ENCODE measurements at places on chromosomes 4 and X. TPM values are rescaled to one million over a fixed set of nuclear protein-coding genes. Genes with fewer than 3 reads are reported as not detected.
A peak's percentile ranks its signal among the peaks of the same experiment; 100 is the strongest.

Gene OPHN1
- total RNA-seq: 0.21 TPM

GRCh38 chr4:56937262-56937661 is 29.6 kb downstream of the REST start:
- DNase-seq: no peak

DNA sequence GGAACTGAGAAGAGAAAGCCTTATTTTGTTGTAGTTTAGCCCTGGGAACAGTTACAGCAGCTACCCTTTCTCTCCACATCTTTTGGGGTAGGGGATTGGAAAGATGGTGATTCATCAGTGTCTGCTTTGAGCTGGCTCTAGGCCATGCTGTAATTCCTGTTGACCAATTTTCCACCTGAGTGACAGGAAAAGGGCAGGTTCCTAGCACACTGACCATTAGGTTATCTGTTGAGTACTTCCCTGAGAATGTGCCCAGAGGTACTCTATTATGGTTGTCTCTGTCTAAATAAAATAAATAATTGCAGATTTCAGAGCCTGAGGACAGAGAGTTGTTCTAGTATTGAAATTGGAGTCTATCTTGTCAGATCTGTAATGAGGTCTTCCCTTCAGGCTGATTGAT is 109.0 kb downstream of the ENOX2 start:
- DNase-seq: no peak

- DNase-seq: no peak
These were observed 75.8 kb downstream of the MAGEB10 start for GRCh38 chrX:27883468-27884092.

DNA sequence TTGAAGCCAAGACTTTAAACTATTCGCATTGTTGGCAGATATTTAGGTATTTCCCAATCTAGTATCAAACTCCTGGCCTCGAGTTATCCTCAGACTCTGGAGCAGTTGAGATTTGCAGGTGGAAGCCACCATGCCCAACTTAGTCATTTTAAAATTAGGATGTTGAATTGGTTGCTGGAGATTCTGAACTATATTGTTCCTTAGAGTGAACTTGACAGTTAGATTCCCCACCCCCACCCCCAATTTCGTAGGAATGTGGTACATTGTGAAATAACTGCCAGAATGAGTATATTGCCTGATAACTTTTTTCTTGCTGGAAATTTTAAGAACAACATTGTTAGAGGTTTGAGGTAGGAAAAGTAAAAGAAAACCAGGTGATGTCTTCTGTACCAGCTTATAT is 2.3 kb downstream of the NOCT start:
- DNase-seq: no peak

Gene SLC7A11
- total RNA-seq: 3.4 TPM

DNA sequence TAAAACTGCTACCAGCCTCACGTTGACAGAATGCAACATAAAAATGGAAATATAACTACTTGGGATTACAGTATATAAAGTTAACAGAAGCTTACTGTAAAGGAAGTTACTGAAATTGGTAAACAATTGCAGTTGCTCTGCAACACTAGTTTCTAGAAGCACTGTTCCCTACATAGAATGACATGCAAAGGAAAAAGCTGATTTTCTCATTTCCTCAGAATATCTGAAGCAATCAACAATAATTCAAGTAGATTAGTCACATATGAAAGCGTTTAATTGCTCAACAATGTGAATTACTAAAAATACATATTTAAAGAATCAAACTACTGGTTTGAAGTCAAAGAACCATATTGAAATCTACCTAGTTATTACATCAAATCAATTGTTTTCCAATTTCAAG is 31.8 kb downstream of the PDGFC start:
- DNase-seq: no peak

DNA sequence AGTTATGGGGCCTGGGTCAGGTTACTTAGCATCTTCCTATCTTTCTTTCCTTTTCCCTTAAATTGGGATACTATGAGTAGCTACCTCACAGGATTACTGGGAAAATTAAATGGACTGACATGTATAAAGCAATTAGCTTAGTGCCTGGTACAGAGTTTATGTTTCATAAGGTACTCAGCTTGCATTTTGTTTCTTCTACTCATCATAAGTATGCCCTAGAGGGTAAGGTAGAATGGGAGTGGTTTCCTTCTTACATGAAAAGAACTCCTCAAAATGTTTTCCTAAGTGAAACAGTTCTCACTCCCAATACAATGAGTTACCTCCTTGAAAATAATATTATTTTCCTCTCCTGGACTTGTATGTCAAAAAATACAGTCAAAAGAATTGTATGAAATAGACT is 75.7 kb downstream of the NPFFR2 start:
- DNase-seq: no peak

Gene DMRTC1
- total RNA-seq: not detected

GRCh38 chrX:108022491-108023089 is 22.3 kb upstream of the VSIG1 start:
- DNase-seq: peak; percentile 59

DNA sequence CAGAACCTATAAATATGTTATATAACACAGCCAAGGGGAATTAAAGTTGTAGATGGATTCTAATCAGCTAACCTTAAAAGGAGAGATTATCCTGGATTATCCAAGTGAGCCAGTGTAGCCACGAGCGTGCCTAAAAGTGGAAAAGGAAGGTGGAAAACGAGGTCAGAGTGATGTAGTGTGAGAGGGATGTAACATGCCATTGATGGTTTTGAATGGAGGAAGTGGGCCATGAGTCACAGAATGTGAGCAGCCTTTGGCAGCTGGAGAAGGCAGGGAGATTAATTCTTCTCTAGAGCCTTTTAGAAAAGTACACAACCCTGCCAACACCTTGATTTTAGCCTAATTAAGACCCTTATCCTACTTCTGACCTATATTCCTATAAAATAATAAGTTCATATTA is 149.1 kb downstream of the SLC39A8 start:
- DNase-seq: no peak

Gene MAP3K15
- total RNA-seq: 0.69 TPM

- DNase-seq: no peak
These were observed 6.9 kb downstream of the SHROOM3 start for GRCh38 chr4:76441881-76442280.
